Activated CD4-positive, alpha-beta T cell treated with anti-CD3 and anti-CD28 coated beads, Interleukin-2, amount 50 U/mL, for 48 hours (primary cell): ENCODE measurements at places on chromosomes 12 and 14.
A peak's percentile ranks its signal among the peaks of the same experiment; 100 is the strongest.

DNA sequence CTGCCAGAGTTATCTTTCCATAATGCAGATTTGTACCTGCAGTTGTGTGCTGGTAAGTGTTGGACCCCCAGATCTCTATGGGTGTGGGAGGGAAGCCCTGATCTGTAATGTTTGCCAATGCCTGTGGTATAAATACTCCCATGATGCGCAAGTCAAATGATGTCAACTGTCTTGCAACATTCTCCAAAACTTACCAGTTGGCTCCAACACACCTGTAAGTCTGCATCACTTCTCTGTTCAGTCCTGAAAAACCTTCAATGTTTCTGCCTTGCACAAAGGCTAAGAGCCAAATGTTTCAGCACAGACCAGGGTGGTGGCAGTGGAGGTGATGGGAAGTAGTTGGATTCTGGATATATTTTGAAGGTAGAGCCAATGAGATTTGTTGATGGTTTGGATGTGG lies 3.1 kb downstream of the OS9 start:
- no peak for DNase-seq

DNA sequence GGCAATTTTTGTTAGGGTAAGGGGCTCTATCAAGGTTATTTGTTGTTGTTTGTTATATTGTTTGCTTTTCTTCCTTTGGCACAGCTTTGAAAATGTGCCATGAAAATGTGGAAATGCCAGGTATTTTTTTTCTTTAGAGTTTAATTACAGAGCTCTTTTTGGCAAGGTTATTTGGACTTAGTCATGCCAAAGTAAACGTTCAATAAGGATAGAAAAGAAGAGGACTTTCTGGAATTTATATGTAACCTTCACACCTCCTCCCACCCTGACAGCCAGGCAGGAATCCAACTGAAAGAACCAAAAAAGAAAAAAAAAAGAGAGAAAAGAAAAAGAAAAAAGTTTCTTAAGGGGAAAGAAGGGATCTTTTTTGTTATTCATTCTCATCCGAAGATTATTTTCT lies 217.8 kb downstream of the KITLG start:
- DNase-seq, result no peak

DNA sequence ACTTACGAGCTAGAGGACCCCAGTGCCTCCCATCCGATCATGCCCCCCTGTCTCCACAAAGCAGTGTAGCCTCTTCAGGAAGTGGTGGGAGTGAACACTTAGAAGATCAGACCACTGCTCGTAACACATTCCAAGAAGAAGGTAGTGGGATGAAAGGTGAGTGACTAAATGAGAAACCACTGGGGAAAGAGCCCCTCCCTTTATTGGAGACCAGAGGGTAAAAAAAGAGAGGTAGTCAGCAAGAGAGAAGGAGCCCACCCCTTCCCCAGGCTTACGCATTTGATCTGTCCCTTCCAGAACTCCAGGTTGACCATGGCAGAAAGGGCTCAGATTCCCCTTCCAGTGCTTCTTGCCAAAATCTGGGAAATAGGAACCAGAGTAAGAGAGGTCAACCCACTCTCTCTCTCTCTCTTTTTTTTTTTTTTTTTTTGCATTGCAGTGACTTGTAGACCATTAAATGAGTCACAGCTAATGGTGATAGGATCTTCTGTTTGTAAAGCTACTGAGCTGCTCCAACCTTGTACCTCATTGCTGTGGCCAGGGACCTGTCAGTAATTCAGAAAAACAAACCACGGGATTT lies 165.4 kb downstream of the GCH1 start:
- DNase-seq, result peak; percentile 23

DNA sequence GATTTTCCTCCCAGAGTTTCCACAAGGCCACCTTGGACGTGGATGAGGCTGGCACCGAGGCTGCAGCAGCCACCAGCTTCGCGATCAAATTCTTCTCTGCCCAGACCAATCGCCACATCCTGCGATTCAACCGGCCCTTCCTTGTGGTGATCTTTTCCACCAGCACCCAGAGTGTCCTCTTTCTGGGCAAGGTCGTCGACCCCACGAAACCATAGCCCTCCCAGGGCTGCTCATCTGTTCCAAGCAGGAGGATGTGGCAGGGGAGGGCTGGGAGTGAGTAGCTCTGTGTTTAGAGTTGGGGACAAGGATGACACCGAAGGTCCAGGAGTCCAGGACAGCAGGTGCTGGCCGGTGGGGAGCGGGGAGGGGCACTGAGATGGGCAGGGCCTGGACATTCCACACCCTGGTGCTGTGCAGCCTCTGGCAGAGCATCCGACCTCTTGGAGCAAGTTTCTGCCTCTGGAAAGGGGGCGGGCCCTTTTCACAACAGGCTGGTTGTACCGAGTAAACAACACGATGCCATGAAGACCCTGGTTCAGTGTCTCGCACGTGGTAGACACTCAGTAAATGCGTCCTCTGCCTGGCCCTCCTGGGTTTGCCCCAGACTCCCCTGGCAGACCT lies 8.2 kb downstream of the SERPINA4 start:
- no peak for DNase-seq

- DNase-seq, result no peak
Observed at GRCh38 chr14:34750670-34751069, 36.3 kb upstream of the CFL2 start.

DNA sequence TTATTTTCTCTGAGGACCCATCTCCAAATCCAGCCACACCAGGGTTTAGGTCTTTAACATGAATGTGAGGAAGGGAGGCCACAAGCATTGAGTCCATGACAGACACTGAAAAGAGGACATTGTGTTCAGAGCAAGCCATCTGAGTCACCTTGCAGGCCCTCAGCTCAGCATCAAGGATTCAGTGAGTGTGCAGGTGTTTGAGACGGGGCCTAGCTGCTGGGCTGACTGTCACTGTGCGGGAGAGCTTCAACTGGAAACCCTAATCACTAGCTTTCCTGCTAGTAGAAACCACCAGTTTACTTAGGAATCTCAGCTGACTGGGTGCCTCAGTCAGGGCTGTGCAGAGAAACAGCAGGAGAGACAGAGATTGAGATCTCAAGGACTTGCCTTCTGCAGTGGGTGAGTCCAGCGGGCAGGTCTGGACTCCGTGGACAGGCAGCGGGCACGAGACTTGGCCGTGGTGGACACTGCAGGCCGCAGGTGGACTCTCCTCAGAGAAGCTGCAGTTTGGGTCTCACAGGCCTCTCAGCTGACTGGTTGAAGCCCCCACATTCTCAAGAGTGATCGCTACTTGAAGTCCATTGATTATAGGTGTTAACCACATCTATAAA lies 86.1 kb upstream of the DYNC1H1 start:
- DNase-seq, result no peak

DNA sequence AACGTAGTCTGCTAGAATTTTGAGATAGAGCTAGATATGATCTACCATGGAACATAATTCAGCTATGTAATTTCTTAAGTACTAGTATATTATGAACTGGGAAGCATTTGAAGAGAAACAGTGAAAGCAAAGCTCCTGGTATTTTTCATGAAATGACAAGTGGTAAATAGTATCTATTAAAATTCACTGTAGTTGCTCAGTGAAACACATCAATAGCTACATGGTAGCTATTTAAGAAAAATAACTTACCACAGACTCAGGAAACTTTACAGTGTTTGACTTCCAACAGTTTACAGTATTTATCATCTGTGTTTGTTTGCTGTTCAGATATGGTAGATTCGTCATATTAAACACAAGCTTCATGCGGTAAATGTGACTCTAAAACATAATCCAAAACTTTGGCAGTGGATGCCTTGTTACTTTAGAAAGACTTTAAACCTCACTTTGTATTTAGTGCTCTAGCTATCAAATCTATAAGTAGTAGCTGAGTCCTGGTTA lies 25.2 kb downstream of the WNK1 start:
- DNase-seq, result no peak

DNA sequence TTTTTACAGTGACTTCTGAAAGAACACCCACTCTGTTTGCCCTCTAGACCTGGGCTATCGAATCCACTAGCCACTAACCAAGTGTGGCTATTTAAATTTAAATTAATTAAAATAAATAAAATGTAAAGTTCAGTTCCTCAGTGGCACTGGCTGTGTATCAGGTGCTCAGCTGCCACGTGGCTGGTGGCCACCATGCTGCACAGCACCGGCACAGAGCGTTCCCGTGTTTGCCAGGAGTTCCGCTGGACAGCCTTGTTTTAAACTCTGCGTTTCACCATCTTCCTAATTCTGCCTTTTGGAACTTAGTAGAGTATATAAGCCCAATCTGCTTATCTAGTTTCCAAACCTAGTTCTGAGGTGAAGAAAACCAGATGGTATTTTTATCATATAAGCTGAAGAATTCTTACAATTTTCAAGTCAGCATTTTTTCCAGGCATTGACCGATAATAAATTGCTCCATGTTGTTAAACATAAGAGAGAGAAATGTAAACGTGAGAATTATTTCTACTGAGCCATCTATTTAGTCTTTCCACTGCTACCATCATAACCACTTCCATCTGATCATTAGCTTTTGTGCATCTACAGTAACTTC lies 339.0 kb downstream of the CACNA1C start:
- DNase-seq, result no peak

DNA sequence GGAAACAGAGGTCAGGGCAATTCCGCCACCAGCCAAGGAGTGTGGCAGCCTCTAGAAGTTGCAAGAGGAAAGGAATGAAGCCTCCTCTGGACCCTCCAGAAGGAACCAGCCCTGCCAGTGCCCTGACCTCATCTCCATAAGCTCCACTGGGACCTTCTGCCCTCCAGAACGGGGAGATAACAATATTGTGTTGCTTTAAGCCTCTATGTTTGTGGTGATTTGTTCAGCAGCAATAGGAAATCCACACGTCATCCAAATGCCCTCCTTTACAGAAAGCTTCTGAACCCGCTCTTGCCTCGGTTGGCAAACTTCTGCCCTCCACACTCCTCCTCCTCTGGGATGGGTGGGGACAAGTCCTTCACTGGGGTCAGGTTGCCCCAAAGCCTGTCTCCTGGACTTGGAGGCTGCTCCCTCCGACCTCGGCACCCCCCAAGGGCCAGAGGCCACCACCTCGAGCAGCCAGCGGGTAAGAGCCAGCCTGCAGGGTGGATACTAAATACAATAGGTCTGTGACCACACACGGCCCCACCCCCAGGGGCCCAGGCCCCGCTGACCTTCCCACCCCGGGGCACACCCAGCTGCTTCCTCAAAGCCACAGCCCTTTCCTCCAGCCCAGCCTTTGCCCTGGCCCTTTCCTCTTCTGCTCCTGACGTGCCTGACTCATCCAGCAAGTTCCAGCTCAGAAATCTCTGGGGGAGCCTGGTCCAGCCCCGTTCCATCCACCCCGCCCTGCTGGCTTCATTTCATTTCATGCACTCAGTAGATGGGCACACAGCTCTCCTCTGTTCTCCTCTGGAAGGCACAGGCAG lies 58.7 kb upstream of the NCOR2 start:
- no peak for DNase-seq

GRCh38 chr14:21095430-21096205 lies 2.8 kb downstream of the ZNF219 start:
- DNase-seq, result no peak

GRCh38 chr14:95146079-95146771 lies 11.1 kb downstream of the DICER1 start:
- DNase-seq, result no peak

GRCh38 chr14:60646226-60646818 lies 3.0 kb downstream of the SIX1 start:
- DNase-seq, result no peak

DNA sequence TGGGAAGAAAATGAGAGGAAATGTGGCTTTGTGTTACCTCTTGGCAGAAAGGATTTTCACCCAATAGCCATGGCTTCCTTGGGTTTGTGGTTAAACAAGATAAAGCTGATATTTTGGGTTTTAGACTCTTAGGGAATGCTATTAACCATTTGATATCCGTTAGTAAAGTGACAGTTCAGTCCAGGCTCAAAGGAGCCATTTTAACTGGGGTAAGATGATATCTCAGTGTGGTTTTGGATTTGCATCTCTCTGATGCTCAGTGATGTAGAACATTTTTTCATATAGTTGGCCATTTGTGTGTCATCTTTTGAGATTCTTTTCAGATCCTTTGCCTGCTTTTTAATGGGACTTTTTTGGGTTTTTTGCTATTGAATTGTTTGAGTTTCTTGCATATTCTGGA lies 30.1 kb downstream of the IFT43 start:
- no peak for DNase-seq

GRCh38 chr14:88611878-88612277 lies 49.0 kb downstream of the ZC3H14 start:
- no peak for DNase-seq

- no peak for DNase-seq
Observed at GRCh38 chr14:61129168-61129745, 148.2 kb downstream of the SLC38A6 start.

GRCh38 chr12:120081641-120082040 lies 34.9 kb downstream of the RAB35 start:
- DNase-seq, result no peak

DNA sequence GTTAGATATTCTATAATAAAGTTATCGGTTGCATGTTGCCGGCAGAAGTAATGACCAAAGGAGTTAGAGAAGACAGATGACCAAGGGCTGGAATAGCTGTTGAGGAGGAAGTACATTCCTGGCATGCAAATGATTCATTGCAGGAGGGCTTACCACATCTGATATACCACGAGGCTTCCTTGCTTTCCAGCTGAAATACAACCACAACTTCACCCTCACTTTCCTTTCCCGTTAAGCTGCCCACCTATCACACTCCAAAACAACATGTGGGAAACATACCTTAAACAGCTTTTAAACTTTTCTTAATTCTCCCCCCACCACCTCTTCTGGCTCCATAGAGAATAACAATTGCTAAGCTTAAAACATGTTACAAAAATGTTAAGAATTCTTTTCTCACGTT lies 594.1 kb downstream of the NRXN3 start:
- DNase-seq, result no peak

- DNase-seq, result no peak
Observed at GRCh38 chr12:99619389-99620158, 28.0 kb upstream of the GARIN6 start.
